CD4-positive, alpha-beta T cell treated with Interleukin-15 for 4 hours (primary cell): ENCODE measurements at places on chromosomes 6 and 20.
A peak's percentile ranks its signal among the peaks of the same experiment; 100 is the strongest.

DNA sequence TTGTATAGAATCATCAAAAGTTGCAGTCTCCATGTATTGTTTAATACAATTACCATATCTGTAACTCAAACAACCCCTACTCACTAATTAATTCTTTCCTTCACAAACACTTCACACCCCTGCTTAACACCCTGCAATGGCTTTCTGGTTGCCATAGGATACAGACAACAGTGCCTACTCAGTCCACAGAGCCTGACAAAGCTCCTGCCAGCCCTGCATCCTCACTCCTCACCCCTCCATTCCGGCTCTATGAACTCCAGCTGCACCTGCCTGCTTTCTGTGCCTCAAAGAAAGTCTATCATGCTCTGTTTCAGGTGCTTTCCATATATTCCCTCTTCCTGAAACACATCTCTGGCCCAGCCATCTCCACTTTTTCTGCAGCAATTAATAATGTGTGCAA, 253.4 kb downstream of the HACE1 start:
- no peak for DNase-seq

GRCh38 chr6:160005861-160006540, 37.1 kb downstream of the IGF2R start:
- no peak for DNase-seq

- no peak for DNase-seq
Measured at GRCh38 chr20:419556-420165, 11.6 kb downstream of the RBCK1 start.

GRCh38 chr6:16286151-16286522, 47.8 kb downstream of the GMPR start:
- DNase-seq = peak; percentile 3

- no peak for DNase-seq
Measured at GRCh38 chr6:77461796-77462195, 1.5 kb downstream of the HTR1B start.

DNA sequence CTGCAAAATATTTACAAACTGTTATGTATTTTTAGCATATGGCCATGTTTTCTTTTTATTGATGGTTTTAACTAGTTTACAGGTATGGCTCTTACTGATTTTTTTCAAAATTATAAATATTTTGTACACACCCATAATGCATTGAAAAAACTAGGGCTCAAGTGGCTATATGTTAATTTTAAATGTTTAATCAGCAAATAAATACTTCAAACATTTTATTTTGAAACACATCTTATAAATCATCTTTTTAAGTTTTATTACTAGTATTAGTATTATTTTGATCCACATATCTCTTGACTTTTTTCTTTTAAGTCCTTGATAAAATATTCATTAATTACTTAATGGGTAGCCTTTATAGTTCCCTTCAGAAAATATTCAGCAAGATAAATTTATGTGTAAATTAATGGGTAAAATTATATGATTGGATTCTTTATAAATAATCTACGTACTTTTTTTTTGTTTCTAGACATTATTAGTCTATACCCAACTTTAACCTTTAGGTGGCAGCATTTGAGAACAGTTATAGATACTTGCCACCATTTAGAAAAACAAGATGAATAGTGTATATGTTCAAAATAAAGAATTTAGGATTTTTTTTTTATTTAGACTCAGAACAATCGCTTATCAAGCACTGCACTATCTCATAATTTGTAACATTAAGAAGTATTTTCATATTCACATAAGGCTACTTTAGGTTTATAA, 241.9 kb downstream of the ADGRB3 start:
- no peak for DNase-seq

DNA sequence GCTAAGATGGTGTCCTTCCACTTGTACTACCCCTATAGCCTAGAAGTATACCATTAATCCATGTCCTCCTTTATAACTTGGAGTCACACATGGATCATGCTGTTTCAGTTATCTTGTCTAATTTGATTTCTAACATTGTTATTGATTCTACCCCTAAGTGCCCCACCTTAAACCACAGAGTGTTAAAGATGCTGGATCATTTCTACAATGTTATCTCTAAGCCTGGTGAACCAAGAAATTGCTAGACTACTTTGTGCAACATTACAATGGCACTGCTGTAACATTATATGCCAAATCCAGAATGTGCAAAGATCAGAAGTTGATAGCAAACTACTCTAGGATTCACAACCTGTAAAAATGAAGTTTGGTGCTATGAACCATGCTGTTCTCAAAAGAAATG, 1.7 kb downstream of the CGA start:
- DNase-seq = no peak

DNA sequence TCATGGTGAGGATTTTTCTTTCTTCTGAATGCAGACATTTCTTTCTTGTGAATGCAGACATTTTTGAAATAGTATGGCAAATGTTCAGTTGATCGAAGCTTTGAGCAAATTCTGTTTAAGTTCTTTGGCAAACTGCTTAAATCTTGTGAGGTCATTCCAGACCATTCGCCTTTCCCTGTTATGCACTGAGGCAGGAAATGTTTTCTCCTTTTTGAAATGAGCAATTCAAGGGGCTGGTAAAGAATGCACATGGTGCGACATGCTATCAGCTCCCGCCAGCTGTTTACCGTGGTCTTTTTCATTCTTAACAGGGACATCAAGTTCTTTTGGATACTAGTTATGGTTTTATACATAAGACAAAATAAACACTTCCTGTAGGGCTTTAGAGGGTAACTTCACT, 112.0 kb upstream of the CCN2 start:
- DNase-seq = no peak

DNA sequence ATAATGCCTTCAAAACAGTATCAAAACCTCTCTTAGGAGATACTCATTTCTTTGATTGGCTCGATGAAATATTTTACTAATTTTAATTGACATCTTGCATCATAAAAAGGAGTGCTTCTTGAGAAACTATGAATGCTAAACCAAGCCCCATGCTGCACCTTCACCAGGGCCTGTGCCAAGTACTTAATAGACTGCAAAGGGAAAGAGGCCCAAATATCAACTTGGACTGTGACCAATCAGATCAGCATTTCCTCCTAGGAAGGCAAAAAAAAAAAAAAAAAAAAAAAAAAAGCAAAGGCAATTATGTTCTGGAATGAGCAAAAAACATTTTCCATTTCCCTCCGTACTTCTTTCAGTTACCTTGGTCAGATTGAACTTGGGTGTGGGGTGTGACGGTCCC, 253.0 kb upstream of the SOX4 start:
- no peak for DNase-seq

DNA sequence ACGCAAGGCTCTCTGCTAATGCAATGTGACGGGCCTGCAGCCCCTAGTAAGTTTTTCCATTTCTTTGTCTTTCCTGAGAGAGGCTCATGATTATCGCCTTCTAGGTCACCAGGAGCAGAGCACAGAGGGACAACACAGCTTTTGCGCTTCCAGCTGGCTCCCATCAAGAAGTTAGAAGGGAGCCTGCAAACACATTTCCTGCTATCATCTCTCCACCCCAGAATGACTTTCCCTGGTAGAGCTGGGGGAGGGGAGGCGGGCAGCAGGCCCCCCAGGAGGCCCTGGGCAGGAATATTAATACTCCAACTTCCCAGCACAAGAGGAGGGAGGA, 35.7 kb upstream of the CCDC167 start:
- DNase-seq = no peak

DNA sequence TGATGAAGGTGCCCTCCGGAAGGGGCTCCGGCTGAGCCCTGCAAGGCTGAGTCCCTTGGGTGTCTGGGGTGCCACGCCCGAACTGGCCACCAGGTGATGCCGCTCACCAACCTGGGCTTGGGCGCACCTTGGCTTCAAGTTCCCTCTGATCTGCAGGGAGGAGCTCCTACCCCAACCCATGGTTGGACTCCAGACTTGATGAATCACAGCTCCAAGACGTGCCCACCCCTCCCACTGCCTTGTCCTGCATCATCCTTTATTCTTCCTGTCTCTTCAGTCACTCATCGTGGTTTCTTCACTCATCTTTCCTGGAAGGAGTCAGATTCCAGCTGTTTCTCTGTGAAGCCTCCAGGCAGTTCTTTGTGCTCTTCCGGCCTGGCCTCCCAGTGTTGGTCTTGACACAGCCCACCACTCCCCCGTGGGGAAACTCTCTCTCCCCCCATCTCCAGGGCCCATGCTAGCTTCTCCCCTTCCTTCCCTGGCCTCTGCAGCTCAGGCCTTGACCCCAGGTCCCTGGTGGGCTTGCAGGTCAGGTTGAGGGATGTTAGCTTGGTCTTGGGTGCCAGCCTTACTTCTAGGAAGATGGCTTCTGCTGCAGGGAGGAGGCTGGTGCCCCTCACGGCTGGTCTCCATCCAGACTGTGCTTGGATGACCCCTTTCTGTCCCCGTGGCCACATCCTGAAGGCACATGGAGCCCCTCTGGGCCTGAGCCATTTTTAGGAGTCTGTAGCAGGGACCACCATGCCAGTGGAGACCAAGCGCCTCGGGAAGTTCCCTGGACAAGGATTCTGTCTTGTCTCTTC, 2.6 kb upstream of the ZBP1 start:
- DNase-seq = peak; percentile 74

DNA sequence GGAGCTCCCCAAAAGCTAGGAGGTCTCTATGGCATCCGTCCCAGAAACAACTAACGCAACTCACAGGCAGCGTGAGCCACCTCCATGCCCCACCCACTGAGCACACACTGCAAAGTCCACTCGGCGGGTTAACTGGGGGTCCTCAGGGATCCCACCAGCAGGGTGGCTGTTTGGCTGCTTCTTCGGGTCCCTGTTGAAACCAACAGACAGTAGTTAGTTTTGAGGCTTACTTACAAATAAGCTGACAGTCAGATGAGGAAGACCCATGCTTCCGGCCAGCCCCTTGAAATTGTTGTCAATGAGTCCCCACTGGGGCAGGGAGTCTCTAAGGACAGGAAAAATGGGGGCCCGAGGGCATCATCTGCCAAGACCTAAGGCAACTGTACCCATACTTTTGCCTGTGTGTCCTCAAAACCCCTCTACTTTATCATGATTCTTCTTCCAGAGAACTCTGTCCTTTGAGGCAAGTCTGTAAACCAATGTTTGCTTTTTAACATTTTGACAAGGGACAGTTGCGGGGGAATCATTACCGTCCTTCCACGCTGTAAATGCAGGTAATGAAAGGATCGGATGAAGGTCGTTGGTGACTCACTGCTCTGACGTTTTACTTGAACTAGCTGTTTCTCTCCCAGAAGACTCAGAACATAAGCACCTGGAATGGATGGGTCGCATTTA, 2.2 kb upstream of the PCK1 start:
- DNase-seq = no peak

- peak; percentile 88 for DNase-seq
Measured at GRCh38 chr20:4813863-4814695, 92.4 kb downstream of the PRND start.

- DNase-seq = no peak
Measured at GRCh38 chr20:59650418-59650817, 46.1 kb downstream of the PHACTR3 start.

- DNase-seq = no peak
Measured at GRCh38 chr6:156840606-156841005, 63.4 kb downstream of the ARID1B start.

DNA sequence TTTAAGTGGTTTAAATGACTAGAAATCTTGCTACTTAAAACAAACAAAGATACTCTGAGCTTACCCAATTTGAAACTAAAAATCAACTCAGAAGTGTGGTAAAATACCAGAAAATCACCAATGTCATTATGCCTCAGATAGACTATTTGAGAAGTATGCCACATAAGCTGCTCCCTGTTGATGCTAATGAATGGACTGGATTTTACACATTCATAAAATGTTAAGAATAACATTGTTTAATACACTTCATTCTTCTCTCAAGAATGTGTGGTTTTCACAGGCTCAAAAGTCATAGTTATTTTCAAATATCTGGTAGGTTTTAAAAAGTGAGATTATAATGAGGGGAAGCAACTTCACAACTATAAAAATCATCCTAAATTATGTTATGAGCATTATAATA, 170.6 kb downstream of the TASP1 start:
- DNase-seq = no peak

DNA sequence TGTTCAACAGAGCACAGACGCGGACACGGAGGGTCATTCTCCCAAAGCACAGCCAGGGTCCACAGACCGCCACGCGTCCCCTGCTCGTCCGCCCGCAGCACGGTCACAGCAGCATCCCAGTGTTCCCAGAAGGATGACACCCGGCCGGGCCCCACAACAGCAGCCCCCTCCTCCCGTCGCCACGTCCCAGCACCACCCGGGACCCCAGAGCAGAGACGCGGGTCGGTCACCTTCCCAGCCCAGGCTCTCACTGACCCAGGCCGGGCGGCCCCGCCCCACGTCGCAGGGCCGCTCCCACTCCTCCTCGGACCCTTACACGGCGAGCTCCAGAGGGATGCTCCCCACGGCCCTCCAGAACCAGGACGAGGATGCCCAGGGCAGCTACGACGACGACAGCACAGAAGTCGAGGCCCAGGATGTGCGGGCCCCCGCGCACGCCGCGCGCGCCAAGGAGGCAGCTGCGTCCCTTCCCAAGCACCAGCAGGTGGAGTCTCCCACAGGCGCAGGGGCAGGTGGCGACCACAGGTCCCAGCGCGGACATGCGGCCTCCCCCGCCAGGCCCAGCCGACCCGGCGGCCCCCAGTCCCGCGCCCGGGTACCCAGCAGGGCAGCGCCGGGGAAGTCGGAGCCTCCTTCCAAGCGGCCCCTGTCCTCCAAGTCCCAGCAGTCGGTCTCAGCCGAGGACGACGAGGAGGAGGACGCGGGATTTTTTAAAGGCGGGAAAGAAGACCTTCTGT, 64.3 kb downstream of the FNDC1 start:
- DNase-seq = no peak

GRCh38 chr20:46217583-46217982, 90.7 kb downstream of the CDH22 start:
- no peak for DNase-seq

DNA sequence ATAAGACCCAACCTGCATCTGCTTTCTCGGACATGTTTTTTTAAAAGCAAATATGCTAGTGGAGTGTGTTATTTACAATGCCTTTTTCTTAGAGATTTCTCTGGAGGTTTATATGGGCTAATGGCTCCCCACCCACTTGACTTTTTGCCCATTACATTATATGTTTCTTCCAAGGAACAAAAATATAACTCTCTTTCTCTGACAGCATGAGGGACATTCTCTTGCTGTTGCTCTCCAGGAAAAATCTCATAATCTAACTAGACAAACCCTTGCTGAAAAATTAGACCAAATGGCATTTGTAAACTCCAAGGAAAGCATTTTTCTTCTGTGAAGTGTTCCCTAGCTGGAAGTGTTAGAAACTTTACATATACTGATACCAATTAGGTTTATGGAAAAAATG, 213.7 kb downstream of the PRL start:
- no peak for DNase-seq

- no peak for DNase-seq
Measured at GRCh38 chr6:132413499-132413802, 12.2 kb upstream of the MOXD1 start.

- peak; percentile 64 for DNase-seq
Measured at GRCh38 chr6:33298773-33299236, at the start of gene RGL2. Gene RGL2, minus strand, starts transcription at chr6:33298942. Its CDS starts 332 bp downstream, at chr6:33298610.

- no peak for DNase-seq
Measured at GRCh38 chr20:57773059-57773815, 63.4 kb upstream of the PMEPA1 start.
